ENCODE measurements at places on chromosomes 13 and 19.

GRCh38 chr13:51246418-51247277, 24.4 kb downstream of the FAM124A start:
- DNase-seq, result no peak

DNA sequence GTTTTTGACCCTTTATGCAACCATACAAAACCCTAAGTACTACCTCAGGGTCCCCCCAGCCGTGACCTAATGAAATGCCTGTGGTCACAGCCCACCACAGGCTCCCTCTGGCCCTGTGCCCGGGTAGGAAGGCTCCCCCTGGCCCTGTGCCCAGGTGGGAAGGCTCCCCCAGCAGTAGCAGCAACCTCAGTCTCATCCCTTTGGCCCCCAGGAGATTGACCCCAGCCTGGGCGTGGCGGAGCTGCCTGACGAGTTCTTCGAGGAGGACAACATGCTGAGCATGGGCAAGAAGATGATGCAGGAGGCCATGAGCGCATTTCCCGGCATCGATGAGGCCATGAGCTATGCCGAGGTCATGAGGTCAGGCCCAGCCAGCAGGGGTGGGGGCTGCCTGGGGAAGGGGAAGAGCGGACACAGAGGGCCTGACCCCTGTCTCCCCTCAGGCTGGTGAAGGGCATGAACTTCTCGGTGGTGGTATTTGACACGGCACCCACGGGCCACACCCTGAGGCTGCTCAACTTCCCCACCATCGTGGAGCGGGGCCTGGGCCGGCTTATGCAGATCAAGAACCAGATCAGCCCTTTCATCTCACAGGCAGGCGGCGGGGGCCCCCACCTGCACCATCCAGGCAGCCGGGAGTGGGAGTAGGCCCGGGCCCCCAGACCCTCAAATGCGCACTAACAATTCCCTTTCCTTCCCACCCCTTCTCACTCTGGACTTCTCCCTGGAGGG, 6.3 kb upstream of the BEST2 start:
- no peak for DNase-seq

DNA sequence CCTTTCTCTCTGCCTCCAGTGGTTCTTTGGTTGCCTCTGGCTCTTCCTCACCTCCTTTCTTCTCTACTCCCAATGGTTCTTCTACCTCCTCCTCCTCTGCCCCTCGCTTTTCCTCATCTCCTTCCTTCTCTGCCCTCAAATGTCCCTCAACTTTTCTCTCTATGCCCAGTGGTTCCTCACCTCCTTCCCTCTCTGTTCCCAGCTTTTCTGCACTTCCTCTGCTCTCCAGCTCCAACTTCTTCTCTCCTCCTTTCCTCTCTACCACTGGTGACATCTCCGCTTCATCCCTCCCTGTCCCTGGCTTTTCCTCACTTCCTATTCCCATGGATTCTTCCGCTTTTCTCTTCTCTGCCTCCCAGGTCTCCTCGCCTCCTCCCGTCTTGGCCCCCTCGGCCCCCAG, 7.8 kb downstream of the PALM3 start:
- no peak for DNase-seq

- no peak for DNase-seq
Observed at GRCh38 chr19:1482361-1483130, 3.5 kb upstream of the C19orf25 start.

- DNase-seq, result no peak
Observed at GRCh38 chr19:18286973-18287635, 5.7 kb upstream of the JUND start.

DNA sequence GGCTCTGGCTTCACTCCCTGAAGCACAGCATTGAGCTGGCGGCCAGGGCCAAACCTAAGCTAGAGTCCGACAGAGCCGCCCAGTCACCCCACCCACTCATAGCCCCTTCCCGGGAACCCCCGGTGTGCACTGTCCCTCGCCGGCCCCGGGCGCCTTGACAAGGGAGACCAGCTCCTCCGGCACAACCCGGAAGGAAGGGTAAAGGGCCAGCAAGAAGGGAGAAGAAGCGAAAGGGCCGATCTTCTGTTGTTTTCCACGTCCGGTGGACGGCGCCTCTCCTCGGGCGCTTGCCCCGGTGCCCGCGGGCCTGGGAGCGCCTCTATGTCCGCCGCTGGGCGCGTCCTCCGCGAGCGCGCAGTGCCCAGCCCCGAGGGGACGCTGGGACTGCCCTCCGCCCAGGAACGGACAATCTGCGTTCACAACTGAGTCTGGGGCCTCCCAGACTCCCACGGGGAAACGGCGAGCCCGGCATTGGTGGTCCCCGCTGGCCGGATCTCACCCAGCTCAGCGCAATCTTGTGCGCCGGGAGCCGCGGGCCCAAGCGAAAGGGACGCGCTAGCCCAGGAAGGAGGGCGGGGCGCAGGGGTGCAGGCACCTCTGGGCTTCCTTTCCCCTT, 172.5 kb upstream of the MIR17HG start:
- DNase-seq, result no peak

GRCh38 chr19:18450021-18450930, 12.3 kb upstream of the ISYNA1 start:
- DNase-seq, result no peak

DNA sequence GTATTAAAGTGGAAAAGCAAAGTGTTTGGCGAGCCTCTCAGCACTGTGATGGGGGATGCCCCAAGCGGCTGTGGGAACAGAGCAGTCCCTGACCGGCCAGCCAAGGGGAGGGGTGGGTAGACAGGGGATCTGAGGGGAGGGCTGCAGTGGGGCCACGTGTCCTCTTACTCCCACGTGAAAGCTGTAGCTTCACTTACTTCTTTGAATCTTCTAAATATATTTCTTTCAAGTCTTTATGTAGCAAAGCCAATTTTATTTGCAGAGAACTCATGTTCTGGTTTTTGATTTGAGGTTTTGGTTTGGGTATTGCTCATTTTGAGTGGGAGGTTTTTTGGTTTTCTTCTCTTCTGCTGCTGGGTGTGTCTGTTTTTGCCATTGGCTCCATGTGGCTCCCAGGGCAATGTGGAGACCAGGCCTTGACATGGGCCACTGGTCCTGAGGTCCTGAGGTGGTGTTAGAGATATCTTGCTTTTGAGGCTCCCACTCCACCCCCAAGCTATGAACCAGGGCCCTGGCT, 17.7 kb upstream of the OVOL3 start:
- no peak for DNase-seq

- no peak for DNase-seq
Observed at GRCh38 chr19:49997709-49998108, 27.5 kb downstream of the VRK3 start.

GRCh38 chr19:56764196-56764695, 76.3 kb downstream of the PEG3 start:
- no peak for DNase-seq

DNA sequence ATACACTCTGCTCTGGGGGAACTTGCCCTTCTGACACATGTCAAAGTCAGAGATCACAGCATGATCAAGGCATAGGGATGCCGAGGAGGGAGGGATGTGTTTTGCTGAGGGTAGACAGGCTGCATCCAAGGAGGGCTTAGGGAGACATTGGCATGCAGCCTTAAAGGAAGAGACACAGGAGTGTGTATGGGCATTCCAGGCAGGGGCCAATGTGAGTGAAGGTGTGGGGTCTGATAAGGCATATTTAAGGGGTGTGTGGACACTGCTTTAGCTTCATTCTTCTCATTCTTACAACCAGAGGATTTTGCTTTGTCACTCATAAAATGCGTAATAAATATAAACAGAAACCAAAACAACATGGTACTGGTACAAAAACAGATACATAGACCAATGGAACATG, 193.4 kb downstream of the RGCC start:
- DNase-seq, result no peak

- no peak for DNase-seq
Observed at GRCh38 chr13:114152285-114152645, 19.8 kb upstream of the RASA3 start.

- DNase-seq, result no peak
Observed at GRCh38 chr19:44987148-44987675, 14.1 kb upstream of the RELB start.

DNA sequence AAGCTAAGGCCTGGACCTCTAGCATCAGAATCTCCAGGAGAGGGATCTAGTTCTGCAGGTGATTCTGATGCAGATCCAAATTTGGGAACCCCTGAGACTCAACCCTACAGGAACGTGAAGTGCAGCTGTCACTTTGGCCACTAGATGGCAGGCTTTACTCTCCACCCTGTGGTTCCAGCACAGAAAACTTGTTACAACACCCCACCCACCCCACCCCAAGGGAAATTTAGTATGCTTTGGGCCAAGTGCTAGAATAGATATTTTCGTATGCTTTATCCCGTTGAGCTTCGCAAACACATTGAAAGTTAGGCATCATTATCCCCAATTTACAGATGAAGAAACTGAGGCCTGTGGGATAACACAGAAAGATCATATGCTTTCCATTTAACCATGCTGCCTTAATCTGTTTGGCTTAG, 232.0 kb downstream of the B3GLCT start:
- DNase-seq, result no peak

GRCh38 chr13:101728021-101728420, 275.5 kb downstream of the ITGBL1 start:
- DNase-seq, result no peak

DNA sequence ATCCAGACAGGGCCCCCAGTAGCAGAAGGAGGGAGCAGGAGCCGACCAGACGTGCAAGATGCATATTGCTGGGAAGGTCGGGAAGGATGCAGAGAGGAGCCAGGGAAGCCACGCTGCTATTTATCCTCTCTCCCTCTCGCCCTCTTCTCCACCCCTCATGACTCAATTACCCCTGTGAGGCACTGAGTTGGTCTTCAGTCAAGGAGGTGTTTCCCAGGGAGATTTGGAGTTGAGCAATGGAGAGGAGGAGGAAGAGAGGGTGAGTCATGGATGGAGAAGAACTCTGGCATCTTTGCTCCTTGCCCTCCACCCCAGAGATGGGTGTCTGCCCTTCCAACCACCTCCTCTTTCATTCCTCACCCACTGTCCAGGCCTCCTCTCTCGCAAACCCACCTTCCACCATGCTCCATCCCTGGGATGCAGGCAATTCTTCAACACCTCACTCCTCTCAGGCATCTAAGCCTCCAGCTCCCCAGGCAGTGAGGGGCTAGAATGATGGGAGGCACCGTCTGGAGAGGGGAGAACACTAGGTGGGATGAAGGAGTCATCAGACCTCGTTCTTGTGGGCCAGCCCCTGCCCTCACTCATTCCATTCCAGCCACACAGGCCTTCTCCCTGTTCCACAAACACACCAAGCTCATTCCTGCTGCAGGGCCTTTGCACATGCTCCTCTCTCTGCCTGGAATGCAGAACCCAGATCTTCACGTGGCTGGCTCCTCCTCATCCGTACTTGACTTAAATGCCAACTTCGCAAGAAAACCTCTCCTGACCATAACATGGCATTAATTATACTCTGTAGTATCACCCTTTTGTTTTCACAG, at the start of gene SBSN:
SBSN (minus strand) TSS at position 94 of the 821 bp plus-strand sequence; CDS start at position 64, 30 bp downstream.
- no peak for DNase-seq

DNA sequence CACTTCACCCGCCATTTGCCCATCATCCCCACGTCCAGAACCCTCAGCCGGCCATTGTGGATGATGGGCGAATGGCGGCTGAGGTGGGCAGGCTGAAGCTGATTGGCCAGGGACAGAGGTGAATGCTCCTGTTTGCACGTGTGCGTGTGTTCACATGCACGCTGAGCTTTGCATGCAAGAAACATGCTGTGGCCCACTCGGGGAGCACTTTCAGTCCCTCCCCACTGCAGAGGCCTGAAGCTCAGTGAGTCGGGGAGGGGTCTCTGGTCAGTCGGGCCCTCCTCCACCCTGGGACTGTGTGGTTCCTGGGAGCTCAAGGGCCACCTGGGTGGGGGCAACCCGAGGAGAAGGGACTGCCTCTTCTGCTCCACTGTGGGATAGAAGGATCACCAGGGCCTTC, 24.9 kb downstream of the CEBPA start:
- no peak for DNase-seq

- no peak for DNase-seq
Observed at GRCh38 chr13:106867249-106867648, 299.3 kb upstream of the ARGLU1 start.

DNA sequence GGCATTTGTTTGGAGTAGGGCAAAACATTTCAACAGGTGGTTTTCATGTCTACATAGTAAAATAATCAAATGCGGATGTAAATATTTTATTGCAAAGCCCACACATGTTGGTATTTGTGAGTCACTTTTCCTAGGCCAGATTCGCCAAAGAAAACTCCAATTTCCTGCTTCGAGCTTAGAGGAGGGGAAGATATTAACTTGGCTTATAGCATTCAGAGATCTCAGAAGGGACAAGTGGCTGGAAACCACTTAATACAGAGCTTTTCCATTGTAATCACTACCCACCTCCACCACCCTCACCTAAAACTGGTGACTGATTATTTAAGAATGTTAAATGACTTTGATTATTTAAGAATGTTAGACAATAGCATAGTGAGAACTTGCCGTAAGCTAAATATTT, 530.6 kb upstream of the SPRY2 start:
- no peak for DNase-seq

GRCh38 chr19:3535563-3535965, 3.4 kb upstream of the TEKTIP1 start:
- no peak for DNase-seq

DNA sequence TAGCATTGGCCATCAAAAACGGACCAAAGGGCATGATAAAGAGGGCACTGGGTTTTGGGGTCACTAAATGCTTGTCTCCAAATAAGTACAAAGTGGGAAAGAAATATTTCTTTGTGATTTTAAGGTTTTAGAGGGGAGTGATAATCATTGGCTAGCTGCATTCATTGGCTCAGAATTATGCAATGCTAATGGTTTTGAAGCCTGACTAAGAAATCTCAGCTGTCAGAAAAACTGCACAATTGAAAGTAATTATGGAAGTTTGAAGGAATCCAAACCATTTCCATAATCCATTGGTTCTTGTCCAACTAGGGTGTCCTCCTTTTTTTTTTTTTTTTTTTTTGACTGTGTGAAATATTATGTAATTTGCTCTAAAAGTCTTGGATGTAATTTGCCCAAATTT, 88.2 kb upstream of the ARGLU1 start:
- no peak for DNase-seq

- no peak for DNase-seq
Observed at GRCh38 chr13:46079770-46080169, 25.1 kb downstream of the CPB2 start.

DNA sequence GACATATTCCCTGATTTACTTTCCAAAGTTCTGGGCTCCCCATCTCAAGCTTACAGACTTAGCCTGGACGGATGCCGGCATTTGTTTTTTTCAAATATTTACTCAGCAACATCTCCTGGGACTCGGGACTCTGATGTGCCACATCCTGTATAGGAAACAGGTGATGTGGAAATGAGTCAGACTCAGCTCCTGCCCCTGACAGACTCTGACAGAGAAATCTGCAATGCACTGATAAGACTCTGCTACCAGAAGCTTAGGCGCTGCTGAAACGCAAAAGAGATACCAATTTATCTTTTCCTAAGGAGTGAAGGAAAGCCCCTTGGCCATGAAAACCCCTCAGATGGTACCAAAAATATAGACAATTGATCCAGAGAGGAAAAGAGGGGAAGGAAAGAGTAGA, 16.2 kb downstream of the LAIR2 start:
- DNase-seq, result no peak

DNA sequence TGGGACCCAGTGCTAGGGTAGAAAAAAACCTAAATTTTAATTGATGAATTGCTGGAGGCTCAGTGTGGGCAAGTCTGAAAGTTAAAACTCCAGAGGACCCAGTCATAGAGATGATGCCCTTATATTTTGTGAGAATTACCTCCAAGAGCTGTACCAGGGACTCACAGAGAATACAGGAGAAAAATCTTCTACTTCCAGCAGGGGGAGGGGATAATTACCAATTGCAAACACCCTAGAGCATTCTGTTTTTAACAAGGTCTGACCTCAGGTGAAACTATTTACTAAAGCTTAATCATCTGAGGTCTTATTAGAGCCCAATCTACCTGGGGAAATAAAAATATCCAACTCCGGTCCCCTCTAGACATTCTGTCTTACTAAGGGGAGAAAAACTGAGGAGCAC, 994.7 kb upstream of the MIR17HG start:
- DNase-seq, result no peak

- no peak for DNase-seq
Observed at GRCh38 chr13:105118426-105118985, 1417.0 kb downstream of the EFNB2 start.

All from stimulated activated CD8-positive, alpha-beta memory T cell treated with anti-CD3 and anti-CD28 coated beads, Interleukin-7, amount 100 ng/mL, for 4 hours (primary cell).